ENCODE measurements at places on chromosomes 2 and 18.
A peak's percentile ranks its signal among the peaks of the same experiment; 100 is the strongest.

DNA sequence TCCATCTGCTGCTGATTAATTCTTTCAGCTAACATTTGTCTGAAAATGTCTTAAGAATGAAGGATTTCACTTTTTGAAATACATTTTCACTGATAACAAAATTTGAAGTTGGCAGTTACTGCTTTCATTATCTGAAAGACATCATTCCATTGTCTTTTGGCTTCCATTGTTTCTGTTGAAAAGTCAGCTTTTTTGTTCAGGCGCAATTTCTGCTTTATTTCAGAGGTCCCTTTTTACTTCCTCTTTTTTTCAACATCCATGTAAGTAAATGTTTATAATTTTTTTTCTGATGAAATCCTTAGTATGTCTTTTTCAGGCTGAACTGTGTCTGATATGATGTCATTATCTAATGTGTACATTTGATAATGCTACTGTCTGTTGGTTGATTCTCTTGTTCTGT lies 184.2 kb downstream of the RND3 start:
- no peak for DNase-seq

DNA sequence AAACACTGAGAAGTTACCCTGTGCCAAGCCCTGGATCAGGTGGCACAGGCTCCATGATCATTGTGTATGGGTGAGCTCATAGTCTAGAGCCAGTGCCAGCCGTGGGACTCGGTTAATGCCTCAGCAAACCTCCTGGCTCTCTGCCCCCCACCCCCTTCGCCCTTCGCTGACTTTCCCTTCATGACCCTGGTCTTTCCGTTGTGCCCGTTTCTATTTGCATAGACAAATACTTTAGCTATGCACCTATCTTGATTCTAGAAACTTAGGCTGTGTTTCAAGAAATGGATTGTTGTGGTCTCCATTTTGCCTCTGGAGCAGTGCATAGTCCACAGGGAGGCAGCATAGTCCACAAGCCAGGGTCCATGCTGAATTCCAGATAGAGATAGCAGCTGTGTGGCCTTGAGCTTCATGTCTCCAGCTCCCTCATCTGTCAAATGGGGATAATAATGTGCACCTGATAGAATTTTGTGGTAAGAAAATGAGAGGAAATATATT lies 44.8 kb upstream of the KDM3A start:
- peak; percentile 33 for DNase-seq

GRCh38 chr18:50203801-50204604 lies 9.1 kb upstream of the MYO5B start:
- DNase-seq = peak; percentile 74

GRCh38 chr2:232333361-232334135 lies 45.0 kb upstream of the ALPP start:
- peak; percentile 67 for DNase-seq

GRCh38 chr2:39542523-39542922 lies 105.4 kb upstream of the MAP4K3 start:
- no peak for DNase-seq

- no peak for DNase-seq
Measured at GRCh38 chr18:73840319-73840945, 307.2 kb downstream of the FBXO15 start.

DNA sequence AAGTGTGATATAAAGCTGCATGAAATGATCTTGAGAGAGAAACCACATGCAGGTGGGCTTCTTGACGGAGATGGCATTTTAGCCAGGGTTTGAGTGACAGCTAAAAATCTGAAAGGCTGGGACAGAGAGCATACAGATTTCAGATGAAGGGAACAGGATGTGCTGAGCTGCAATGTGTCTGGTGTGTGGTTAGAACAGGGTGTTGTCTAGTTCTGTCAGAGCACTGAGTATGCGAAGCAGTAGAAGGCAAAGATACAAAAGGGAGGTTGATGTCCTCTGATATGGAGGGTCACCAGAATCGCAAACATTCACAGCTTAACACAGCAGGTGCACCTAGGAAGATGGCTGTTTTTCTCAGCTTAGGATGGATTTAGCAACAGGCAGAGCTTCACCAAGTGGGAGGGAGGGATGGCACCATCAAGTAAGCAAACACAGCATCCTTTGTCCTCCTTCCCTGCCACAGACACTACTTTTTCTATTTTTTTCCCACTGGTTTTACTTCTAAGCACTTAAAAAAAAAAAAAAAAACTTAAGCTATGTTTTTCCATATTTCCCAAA lies 182.5 kb downstream of the TMX3 start:
- no peak for DNase-seq

- DNase-seq = no peak
Measured at GRCh38 chr18:58516514-58517285, 112.2 kb downstream of the ALPK2 start.

- no peak for DNase-seq
Measured at GRCh38 chr2:177673602-177674595, 281.3 kb downstream of the AGPS start.

DNA sequence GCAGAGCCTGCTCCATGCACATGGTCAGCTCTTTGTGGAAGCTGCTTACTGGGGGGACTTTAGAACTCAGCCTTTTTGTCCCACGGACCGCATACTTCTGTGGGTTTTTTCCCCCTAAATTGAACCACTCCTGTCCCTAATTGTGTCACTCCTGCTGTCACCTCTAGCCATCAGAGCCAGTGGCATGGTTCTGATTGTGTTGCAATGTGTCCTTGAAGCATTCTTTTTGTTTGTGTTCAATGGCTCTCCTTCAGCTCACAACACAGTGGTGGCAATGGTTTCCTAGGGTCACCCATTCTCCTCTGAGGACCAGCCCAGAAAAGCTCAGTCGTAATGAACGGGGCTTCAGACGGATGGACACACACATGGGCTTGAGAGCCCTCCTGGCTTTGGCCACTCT lies 35.4 kb downstream of the CDCA7 start:
- no peak for DNase-seq

GRCh38 chr18:22459491-22459890 lies 41.8 kb upstream of the CTAGE1 start:
- no peak for DNase-seq

- no peak for DNase-seq
Measured at GRCh38 chr2:60958361-60958760, 59.2 kb upstream of the PEX13 start.

DNA sequence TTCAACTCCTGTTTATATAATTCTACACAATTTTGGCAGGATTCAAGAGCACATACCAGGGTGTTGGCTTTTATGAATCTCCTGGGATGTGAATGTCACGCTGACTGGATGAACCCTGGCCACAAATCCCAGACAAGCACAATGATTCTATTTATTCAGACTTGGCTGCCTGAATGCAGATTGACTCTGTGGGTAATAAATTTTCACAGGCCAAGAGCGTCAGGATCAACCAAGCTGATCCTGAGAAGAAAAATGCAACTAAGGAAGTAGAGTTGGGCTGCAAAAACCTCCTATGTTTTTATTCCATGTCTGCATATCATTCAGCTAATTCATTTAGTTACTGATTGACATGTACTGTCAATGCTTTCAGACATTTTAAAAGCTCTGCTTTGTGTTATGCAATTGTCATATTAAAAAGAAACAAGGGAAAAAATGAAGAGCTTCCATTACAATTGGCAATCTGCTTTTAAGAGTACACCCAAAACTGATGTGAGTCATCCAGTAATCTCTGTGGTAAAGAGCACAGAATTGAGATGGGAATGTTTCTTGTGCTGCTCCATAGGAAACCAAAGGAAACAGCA lies 173.0 kb upstream of the REV1 start:
- no peak for DNase-seq

- DNase-seq = no peak
Measured at GRCh38 chr2:29448096-29448688, 333.0 kb downstream of the CLIP4 start.

DNA sequence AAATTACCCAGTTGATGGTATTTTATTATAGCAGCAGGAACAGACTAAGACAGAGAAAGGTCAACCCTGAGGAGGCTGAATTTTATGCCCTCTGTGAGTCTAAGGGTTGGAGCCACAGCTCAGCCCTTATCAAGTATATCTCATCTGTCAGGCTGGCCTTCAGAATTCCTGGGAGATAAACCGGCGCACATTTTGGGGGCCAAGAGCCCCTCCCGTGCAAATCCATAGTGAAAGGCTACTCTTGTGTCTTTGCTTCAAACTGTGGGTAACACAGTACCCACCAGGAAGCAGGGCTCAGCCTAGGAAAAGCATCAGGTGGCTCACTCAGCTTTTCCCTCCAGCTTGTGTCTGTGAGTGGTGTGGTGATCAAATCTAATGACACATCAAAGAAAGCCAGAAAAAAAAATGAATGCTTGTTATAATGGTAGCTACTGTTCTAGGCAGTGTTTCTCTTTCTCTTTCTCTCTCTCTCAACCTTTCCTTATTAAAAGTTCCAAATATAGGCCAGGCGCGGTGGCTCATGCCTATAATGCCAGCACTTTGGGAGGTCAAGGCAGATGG lies 25.0 kb upstream of the ASXL2 start:
- no peak for DNase-seq

DNA sequence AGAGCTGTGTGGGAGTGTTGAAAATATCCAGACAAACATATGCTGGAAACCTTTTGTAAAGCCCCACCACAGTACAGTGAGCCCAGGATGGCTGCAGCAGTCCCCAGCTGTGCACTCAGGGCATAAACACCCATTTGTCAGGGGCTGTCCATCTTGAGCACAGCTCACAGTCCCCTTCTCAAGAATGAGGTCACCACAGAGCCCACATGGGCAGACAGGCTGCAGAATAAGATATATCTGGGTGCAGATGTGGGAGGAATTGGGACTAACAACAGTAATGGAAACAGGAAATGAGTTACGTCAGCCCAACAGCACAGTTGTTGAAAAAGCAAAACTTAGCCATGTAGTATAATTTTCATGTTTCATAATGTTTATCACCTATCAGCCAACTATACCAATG lies 219.6 kb downstream of the ETAA1 start:
- DNase-seq = no peak

Data from WTC11 (cell line).